ENCODE measurements at places on chromosomes 6 and 20. TPM values are rescaled to one million over a fixed set of nuclear protein-coding genes. Genes with fewer than 3 reads are reported as not detected.

DNA sequence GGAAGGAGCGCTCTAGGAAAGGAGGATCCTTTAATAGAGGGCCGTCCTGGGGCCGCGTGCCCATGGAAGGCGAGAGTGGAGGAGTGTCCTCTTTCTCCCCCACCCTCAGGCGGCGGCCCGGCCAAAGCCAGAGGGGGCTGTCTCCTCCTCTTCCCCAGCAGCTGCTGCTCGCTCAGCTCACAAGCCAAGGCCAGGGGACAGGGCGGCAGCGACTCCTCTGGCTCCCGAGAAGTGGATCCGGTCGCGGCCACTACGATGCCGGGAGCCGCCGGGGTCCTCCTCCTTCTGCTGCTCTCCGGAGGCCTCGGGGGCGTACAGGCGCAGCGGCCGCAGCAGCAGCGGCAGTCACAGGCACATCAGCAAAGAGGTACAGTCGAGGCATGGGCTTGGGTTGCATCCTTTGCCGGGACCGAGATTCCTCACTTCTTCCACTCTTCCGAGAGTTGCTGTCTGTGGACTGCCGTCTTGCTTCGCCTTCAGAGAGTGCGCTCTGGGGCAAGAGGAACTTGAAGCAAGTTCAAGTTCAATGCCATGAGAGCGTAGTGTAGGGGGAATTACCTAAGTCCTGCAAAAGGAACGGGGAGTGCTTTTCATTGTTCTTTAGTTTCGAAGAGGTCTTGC lies at the start of gene LAMA2:
LAMA2 (plus strand) TSS at position 148 of the 621 bp plus-strand sequence; CDS start at position 256, 108 bp downstream.
- DNase-seq: peak; percentile 0

PRRT1 gene
- total RNA-seq: 0.20 TPM

LY6G5B gene
- total RNA-seq: 1.2 TPM

HSPA1L gene
- total RNA-seq: 0.87 TPM

CST5 gene
- total RNA-seq: not detected

TFAP2B gene
- not detected for total RNA-seq

GRCh38 chr20:50508171-50508755 lies 1.9 kb upstream of the PTPN1 start:
- DNase-seq: no peak

TP53INP2 gene
- 3.6 TPM for total RNA-seq
